ENCODE measurements at places on chromosomes 4 and X. TPM values are rescaled to one million over a fixed set of nuclear protein-coding genes. Genes with fewer than 3 reads are reported as not detected.

GJB1 gene
- not detected for total RNA-seq

DCAF12L2 gene
- under 0.01 TPM for total RNA-seq

HTR2C gene
- total RNA-seq = not detected

SSX2 gene
- not detected for total RNA-seq

TRIM61 gene
- total RNA-seq = 1.5 TPM
